ENCODE measurements at places on chromosomes 7 and 10.

GRCh38 chr10:120987359-120987758 lies 136.2 kb downstream of the WDR11 start:
- no peak for DNase-seq

GRCh38 chr7:43954524-43955228 lies 28.4 kb downstream of the UBE2D4 start:
- DNase-seq = no peak

GRCh38 chr7:94067506-94067905 lies 63.4 kb upstream of the BET1 start:
- no peak for DNase-seq

- DNase-seq = no peak
Observed at GRCh38 chr7:155824227-155824886, 12.1 kb upstream of the SHH start.

DNA sequence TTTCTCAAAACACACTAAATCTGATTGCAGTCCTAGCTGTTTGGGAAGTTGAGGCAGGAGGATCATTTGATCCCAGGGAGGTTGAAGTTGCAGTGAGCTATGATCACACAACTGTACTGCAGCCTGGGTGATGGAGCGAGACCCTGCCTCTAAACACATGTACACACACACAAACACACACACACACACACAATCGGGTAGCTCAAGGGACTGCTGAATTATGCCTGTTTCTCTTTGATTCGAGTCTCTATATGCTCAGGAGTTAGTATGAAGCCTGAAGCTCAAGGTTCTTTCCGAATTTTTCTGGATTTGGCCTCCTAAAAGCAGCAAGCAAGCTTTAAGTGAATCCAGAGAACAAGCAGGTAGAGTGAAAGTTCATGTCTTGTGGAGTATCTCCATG lies 22.5 kb downstream of the PRTFDC1 start:
- DNase-seq = no peak

DNA sequence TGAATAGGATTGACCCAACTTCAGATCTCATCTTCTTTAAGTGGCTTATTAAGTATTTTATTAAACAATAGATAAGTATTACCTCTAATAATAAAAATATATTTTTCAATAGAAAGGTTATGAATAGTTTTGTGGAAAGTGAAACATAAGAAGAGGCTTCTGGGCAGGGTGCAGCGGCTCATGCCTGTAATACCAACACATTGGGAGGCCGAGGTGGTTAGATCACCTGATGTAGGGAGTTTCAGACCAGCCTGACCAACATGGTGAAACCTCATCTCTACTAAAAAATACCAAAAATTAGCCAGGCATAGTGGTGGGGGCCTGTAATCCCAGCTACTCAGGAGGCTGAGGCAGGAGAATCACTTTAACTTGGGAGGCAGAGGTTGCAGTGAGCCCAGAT lies 26.5 kb downstream of the GPR85 start:
- no peak for DNase-seq

- no peak for DNase-seq
Observed at GRCh38 chr7:36506820-36507219, 117.2 kb downstream of the ANLN start.

DNA sequence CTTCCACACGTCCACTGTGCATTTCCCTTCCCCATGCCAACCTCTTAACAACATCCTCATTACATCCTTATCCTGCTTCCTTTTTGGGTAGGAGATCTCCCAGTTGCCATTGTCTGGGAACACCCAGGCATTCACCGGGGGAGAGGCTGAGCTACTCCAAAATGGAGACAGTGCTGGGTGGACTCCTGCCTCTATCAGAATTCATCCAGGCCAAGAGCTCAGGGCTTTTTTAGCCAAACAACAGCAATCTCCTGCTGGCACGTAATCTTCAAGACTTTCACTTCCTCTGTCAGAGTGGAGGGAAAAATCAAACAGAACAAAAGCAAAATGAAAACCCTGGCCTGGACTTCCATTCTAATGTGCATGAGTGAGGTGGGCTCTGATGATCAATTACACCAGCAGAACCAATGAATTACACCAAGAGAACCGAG lies 245.0 kb downstream of the PRPF18 start:
- DNase-seq = no peak

GRCh38 chr7:129615018-129615417 lies 3.5 kb downstream of the NRF1 start:
- DNase-seq = no peak

GRCh38 chr10:44818041-44818649 lies 93.0 kb upstream of the TMEM72 start:
- DNase-seq = no peak

- no peak for DNase-seq
Observed at GRCh38 chr7:6727663-6728062, 20.9 kb upstream of the ZNF12 start.

DNA sequence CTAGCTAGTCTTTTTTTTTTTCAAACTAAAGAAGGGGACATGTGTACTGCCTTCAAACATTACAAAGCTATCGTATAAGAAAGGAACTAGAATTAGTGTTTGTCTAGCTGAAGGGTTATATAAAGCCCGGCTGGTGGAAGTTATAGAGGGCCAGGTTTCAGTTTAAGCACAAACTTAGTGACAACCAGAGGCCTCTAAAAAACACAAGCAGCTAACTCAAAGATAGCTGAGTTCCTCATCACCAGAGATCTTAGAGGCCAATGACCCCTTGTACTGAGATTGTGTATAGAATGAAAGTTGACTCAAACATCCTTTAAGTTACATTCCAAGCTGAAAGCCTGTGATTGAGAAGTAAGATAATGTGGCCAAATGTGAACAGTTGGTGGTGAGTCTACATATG lies 28.1 kb upstream of the SGMS1 start:
- DNase-seq = no peak

DNA sequence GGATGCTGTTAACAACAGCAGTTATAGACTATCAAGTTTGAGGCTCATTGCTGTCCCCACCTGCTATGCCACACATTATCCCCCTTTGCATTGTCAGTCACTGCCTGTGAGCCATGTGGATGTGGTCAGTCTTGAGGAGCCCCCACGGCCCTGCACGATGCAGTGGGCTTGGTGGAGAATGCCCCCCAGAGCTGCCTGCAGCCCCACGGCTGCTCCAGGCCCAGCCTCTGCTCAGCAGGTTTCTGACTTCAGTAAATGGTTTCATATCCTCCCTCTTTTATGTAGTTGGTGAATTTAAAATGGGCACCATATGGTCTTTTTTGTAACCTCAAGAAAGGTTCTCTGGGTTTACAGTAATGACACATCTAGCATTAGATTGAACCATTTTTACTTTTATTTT lies 164.1 kb downstream of the EBF3 start:
- DNase-seq = no peak

GRCh38 chr7:138785587-138786437 lies 12.0 kb upstream of the TMEM213 start:
- DNase-seq = no peak

- no peak for DNase-seq
Observed at GRCh38 chr10:36759141-36759805, 366.1 kb upstream of the ANKRD30A start.

Measured in activated effector memory CD4-positive, alpha-beta T cell treated with anti-CD3 and anti-CD28 coated beads, Interleukin-2, amount 50 U/mL, for 16 hours (primary cell).